ENCODE measurements at places on chromosomes 3 and 15.

GRCh38 chr3:13878281-13879101 is 1.4 kb downstream of the WNT7A start:
- DNase-seq: no peak

DNA sequence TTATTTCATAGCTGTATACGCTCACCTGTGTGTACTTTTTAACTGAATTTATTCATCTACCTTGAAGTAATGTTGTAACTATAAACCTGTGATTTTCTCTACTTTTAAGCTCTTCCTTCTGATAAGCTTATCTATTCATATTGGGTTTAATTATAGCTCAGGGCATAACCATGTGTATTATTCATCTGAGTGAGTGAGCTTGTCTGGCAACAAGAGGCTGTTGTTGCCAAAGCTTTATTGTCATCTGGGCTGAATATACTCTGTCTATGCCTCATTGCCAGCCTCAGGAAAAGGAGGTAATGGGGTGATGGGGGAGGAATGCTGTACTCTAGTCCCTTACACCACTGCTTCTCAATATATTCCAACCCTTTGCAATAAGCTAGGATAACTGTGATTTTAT is 292.4 kb downstream of the UBE2E2 start:
- DNase-seq: no peak

DNA sequence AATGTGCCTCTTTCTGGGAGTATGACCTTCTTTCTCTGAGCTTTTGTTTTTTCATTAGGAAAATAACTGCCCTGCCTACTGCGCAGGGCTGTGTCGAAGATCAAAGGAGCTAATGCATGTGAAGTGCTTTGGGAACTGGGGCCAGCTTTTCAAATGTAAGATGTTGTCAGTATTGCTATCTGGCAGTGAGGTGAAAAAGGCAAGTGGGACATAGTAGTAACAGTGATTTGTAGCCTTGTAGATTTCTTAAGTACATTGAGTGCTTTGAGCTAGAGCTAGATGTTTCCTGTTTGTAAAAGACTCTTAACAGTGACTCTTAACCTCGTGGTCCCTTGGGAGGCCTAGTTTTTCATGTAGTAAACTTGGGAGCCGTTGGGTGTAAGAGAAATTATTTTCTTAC is 126.5 kb downstream of the ECT2 start:
- DNase-seq: no peak

DNA sequence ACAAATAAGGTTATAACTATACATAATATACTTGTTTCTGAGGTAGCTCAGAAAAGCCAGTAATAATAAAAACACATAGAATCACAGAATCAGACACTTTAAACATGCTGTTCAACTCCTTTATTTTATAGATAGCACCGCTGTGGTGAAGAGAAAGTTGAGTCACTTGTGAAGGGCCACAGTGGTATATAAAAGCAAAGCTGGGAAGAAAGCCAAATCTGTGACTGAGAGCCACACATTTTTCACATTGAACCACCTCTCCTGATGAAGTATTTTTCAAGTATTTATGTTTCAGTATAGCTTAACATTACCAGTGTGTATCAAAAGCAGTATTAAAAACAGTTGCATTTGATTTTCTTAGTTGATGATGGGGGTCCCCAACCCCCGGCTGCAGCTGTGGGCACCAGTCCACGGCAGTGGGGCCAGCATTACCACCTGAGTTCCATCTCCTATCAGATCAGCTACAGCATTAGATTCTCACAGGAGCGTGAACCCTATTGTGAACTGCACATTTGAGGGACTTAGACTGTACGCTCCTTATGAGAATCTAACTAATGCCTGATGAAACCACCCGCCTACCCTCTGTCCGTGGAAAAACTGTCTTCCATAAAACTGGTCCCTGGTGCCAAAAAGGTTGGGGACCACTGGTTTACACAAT is 46.2 kb downstream of the TBL1XR1 start:
- no peak for DNase-seq

GRCh38 chr15:92631721-92632120 is 23.9 kb downstream of the FAM174B start:
- no peak for DNase-seq

All from mesothelial cell of epicardium (in vitro differentiated cells).